Stimulated activated CD4-positive, alpha-beta T cell treated with anti-CD3 and anti-CD28 coated beads, Interleukin-4, amount 100 ng/mL, for 1 hour (primary cell): ENCODE measurements at places on chromosomes 3 and 15.
A peak's percentile ranks its signal among the peaks of the same experiment; 100 is the strongest.

DNA sequence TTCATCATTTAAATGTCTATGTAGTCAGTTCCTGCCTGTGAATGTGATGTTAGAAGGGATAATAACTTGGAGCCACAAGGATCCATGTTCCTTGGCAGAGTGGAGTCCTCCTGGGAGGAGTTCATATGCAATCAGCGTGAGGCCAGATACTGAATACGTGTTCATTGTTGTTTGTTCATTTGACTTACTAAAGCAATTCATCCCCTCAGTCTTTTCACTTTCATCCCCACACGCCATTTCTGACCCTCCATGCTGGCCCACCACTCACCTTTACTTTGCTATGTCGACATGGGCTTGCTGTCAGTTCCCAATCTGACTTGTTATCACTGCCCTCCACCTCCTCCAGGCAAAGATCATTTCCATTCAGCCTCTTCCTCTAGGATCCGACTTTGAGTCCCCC, 91.8 kb downstream of the SSR3 start:
- no peak for DNase-seq

GRCh38 chr15:69758291-69758771, 305.7 kb downstream of the RPLP1 start:
- no peak for DNase-seq

- no peak for DNase-seq
Measured at GRCh38 chr3:195154111-195154791, 116.7 kb downstream of the XXYLT1 start.

DNA sequence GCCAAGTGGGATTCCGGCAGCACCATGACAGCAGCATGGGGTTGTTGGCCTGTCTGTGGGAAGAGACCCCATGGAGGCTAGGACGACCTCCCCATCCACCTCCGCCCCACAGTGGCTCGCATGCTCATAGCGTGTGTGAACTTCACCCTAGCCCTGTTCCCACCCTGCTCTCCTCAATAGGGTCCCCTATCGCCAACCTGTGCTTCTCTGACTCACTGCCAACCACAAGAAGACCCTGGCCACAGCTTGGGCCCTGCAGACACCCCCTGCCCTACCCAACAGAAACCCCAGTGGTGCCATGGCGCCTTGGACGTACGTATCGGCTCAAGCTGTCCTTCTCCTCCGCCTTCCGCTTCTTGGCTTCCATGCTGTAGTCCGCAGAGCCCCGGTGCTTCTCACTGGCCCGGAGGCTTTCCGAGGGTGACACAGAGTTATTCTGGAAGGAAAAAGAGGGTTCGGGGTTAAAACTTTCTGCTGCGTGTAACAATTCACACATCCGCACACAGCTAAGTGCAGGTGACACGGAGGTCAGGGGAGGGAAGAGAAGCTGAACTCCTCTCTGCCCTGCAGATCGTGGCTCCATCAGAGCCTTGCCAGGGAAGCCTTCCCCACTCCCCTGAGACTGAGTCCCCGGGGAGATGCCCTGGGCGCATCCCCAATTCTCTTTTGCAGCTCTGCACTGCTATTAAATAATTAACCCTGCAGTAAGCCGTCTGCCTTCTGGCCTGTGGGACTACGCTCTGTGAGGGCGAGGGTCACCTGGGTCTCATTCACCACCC, 37.3 kb downstream of the TLE3 start:
- DNase-seq: no peak

GRCh38 chr15:69848551-69849231, 249.0 kb downstream of the TLE3 start:
- no peak for DNase-seq

- DNase-seq: peak; percentile 38
Measured at GRCh38 chr3:138944929-138945708, 1.8 kb downstream of the FOXL2 start.

GRCh38 chr3:197021231-197021630, 8.4 kb downstream of the MELTF start:
- DNase-seq: no peak

GRCh38 chr3:141273700-141274410, 42.2 kb downstream of the PXYLP1 start:
- no peak for DNase-seq

- no peak for DNase-seq
Measured at GRCh38 chr15:35669432-35670045, 123.6 kb upstream of the DPH6 start.

DNA sequence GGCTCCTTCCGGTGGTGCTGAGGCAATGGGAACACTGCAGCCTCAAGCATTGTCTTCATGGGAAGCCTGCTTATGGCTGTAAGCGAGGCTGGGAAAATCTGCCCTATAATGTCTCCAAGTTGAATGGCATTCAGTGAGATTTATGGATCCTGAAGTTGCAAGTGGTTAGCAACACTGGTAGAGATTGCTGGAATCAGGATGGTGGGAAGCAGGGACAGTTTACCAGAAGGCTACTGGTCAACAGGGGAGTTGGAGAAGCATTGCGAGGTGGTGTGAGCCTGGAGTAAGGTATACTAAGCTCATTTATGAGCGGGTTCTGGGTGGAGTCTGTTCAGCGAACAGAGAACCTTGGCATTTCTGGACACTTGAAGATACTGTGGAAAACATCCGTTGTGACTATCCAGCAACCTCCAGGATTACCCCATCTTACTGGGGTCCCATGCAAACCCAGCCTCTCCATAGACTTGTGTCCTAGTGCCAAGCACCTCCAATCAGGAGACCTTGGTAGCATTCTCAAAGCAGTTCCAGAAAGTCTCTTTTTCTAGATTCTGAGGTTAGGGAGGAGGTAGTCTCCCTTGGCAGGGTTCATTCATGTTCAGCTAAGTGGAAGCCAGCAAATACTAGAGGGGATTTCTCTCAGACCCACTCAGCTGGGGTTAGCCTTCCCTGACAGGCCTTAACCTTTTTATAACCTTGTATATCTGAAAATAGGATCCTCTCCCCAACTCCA, 7.3 kb downstream of the RPSA start:
- DNase-seq: no peak

GRCh38 chr3:194181612-194182529, 45.9 kb downstream of the HES1 start:
- no peak for DNase-seq

DNA sequence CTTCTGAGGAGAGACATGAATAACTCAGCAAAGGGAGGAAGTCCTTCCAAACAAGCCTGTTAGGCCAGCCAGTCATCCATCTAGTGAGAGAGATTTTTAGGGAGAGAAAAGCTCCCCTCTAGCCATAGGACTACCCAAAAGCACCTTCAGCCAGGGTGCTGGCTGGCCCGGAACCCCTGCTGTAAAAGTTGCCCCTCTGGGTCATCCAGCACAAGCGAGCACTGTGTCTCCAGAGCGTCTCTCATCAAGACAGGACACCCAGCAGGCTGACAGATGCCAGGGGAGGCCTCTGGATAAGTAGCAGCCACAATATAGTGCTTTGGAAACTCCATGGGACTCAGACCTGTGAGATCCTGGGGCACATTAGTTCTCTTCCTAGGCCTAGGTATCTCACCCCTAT, 24.5 kb downstream of the ANXA2 start:
- DNase-seq: no peak

GRCh38 chr3:36677331-36678007, 86.9 kb downstream of the DCLK3 start:
- no peak for DNase-seq

GRCh38 chr3:138774529-138775253, 60.0 kb downstream of the PIK3CB start:
- DNase-seq: no peak

- no peak for DNase-seq
Measured at GRCh38 chr15:98957655-98958054, 49.9 kb downstream of the PGPEP1L start.

DNA sequence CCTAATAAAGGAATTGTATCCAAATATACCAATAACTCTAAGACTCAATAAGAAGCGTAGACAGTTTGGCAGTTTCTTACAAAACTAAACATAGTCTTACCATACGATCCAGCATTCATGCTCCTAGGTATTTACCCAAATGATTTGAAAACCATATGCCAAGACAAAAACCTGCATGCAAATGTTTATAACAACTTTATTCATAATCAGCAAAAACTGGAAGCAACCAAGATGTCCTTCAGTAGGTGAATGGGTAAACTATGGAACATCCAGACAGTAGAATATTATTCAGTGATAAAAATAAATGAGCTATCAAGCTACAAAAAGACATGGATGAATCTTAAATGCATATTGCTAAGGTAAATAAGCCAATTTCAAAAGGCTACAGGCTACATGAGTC, 58.4 kb downstream of the SYN2 start:
- no peak for DNase-seq
